Activated effector memory CD4-positive, alpha-beta T cell treated with Interleukin-2 at 50 U/mL for 16 hours (primary cell): ENCODE measurements at places on chromosomes 3 and 15.

- DNase-seq, result no peak
Observed at GRCh38 chr3:144743225-144743668, 771.6 kb downstream of the DIPK2A start.

- no peak for DNase-seq
Observed at GRCh38 chr3:187183903-187184302, 13.4 kb upstream of the RTP1 start.

DNA sequence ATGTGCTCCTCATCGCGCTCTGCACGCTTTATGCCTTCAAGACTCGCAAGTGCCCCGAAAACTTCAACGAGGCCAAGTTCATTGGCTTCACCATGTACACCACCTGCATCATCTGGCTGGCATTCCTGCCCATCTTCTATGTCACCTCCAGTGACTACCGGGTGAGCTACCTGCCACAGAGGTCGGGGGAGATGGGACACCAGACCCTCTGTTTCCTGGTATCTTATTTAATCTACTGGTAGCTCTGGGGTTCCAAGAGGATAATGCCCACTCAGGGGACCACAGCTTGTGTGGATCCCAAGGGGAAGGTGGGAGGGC lies 9.1 kb downstream of the GRM2 start:
- no peak for DNase-seq

DNA sequence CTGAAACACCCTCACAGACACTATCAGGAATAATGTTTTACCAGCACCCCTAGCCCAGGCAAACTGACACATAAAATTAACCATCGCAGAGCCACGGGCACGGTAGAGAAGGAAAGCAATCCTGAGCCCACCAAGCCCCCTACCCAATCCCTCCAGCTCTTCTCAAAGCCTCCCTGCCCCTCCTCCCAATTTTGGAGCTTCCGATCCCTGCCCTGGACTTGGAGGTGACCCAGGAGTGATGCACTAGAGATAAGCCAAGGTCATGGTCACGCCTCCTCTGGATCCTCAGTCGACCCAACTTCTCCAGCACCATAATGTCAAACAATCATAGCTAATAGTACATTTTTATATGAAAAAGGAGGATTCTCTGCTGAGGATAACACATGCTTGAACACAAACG lies 188.7 kb upstream of the NSMCE3 start:
- no peak for DNase-seq

DNA sequence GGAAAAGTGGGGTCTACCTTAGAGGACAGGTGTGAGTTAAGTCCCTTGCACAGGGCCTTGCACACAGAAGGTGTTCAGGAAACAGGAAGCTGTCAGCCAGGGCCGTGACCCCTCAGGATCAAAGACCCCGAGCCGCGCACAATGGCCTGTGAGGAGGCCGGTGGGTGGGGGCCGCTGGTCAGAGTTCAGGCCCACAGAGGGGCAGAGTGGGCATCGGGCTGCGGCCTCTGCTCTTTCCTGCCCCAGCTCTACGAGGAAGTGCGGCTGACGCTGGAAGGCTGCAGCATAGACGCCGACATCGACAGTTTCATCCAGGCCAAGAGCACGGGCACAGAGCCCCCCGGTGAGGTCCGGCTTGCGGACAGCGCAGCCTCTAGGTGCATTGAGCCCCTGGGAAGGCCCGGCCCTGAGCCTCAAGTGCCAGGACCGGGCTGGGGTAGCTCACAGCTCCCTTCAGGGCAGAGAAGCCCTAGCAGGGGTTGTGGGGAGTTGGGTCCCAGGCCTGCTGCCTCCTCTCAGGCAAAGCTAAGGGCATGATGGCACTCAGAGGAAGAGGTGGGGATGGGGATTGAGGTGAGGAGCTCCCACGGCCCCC lies 37.2 kb downstream of the PSTPIP1 start:
- DNase-seq, result no peak

DNA sequence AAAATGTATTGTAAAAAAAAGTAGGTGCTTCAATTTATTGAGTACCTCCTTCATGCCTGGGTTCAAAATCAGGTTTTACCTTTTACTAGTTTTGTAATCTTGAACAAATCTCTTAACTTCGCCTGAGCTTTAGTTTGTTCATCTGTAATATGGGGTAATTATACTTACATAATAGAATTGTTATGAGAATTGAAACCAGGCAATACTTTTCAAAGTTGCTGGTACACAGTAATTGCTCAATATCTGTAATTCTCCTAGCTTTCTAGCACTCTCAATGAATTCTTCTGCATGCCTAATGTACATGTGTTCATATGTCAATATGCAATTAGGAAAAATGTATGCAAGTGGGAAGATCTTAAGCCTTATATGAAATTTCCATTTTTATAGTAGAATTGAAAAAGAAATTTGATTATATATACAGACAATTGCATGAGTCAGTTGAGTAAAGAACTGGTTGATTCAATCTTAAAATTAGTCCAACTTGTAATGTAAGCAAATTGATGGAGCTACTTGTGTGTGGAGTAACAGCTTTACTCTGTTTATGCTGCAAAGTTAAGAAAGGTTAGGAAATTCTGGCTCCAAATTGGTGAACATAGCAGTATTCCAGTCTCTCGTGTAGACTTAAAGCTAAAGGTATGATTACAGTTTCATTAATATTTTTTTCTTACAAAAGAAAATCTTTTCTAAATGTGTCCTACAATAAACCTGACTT lies 4.1 kb downstream of the TNFSF10 start:
- no peak for DNase-seq

GRCh38 chr3:120198305-120198878 lies 86.6 kb downstream of the GPR156 start:
- no peak for DNase-seq

- DNase-seq, result no peak
Observed at GRCh38 chr15:60121845-60122244, 117.7 kb downstream of the FOXB1 start.

GRCh38 chr15:39195961-39196486 lies 384.9 kb upstream of the THBS1 start:
- DNase-seq, result no peak

DNA sequence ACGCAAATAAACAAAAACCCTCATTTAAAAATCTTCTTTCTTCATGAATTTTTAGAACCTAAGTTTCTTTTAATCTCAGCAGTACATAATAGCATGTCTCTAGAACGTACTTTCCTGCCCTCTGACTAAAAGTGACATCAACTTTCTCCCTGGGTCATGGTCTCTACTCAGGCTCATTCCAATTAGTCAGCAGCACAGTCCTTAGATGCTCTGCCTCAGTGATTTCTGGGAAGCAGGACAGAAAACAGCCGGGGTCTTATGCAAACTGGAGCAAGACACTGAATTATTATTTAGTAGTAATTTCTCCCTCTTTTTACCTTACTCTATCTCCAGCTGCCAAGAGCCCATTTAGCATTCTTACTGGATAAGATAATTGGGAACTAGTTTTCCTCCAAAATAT lies 365.2 kb downstream of the TUSC7 start:
- DNase-seq, result no peak
